ENCODE measurements at places on chromosomes 3 and 15. TPM values are rescaled to one million over a fixed set of nuclear protein-coding genes. Genes with fewer than 3 reads are reported as not detected.

Gene HTR3E
- not detected for polyA plus RNA-seq

Gene VPS39
- polyA plus RNA-seq, result 79.5 TPM

Gene CHL1
- polyA plus RNA-seq, result not detected

DNA sequence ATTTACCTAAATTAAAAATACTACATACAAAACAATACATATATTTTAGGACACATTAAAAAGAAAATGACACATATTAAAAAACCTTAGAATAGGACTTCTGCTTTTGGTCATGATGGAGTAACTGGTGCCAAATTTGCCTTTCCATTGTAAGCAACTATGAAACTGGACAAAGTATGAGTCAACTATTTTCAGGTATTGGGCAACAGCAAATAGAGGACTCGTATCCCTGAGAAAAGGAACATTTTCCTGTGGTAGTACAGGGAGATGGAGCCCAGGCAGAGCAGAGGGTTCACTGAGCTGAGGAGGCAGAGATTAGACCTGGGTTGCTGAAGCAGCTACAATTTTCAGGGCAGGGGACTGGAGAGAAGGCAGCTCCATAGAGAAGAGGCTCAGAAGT lies 14.7 kb downstream of the CCR1 start:
- DNase-seq, result no peak

DNA sequence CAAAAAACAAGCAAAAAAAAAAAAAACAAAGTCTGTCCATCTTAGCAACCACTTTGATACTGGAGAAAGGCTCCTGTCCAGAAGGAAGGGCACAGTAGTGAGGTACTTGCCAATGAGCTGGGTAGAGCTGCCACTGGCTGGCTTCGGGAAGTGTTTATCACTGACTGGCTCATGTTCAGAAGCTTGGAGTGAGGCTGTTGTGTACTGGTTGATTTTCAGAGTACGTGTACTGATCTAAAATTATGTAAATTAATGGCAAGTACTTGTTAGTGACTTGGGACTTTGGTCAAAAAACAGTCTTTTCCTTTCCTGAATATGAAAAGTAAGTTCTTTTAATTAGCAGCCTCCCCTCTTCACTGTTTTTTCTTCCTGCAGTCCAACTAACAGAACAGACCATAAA lies 979 bp upstream of the ZNF621 start:
- no peak for DNase-seq

DNA sequence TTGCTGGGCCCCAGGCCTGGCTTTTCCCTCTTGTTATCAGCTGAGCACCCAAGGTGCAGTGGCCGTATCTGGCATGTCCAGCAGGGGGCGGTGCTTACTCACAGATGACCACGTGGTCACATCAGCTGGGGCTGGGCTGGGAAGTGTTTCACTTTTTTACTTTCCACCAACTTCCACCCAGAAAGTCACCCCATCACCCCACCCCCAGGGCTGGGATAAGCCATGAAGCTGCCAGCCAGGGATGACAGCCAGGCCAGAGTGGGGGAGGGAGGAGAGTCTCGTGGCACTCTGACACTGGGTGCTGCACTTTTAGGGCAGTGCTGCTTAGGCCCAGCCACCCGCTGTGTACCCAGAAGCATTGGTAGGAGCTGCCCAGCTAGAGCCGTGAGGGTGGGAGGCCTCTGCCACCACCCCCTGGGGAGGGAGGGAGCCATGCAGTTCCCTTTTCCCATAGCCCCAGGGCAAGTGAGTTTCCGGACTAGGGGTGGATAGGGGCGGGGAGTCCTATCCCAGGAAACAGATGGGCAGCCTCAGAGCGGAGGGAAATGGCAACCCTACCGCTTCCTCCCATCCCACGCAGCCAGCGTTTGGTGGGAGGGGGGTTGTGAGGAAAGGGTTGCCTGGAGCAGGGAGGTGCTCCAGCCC lies 6.1 kb downstream of the PPCDC start:
- no peak for DNase-seq

GRCh38 chr3:732326-732928 lies 360.4 kb upstream of the CNTN6 start:
- no peak for DNase-seq

DNA sequence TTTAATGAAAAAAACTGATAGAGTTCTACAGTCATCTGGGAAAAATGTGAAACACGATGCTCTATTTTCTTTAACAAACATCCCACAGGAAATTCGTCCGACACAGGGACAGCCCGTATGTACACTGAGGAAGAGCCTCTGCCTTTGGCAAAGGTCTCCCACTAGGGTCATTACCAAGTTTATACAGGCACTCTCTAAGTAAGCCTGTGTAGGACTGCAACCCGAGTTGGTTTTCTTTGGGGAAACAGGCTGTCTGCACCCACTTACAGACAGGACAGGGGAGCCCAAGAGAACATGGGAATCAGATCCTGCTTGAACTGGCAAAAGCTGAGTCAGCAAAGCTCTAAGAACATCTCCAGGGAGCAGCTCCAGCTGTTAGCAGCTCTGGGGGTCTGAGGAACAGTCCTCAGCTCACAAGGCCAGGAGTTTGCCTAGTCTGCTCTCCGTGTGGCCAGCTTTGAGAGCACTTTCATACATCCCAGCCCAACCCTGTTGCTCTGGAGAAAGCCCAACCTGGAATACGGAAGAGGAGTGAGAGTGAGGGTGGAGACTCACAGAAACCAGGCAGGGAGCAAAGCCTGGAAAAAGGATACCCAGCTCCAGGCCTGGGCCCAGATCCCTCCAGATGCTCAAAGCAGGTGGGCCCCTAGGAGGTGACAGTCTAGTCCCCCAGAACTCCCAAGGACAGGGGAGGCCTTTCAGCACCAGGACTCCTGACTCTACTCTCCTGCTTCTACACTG lies 1.9 kb downstream of the TBC1D2B start:
- peak; percentile 67 for DNase-seq
